HS-27A (cell line): ENCODE measurements at places on chromosomes 5 and 9.

- DNase-seq: no peak
These were observed at the start of gene IFNW1 for GRCh38 chr9:21141427-21141882. TSS of gene IFNW1 (minus strand) at chr9:21141832. CDS start at chr9:21141570, 262 bp downstream.

GRCh38 chr5:14147210-14147609 lies 4.1 kb downstream of the TRIO start:
- no peak for DNase-seq

DNA sequence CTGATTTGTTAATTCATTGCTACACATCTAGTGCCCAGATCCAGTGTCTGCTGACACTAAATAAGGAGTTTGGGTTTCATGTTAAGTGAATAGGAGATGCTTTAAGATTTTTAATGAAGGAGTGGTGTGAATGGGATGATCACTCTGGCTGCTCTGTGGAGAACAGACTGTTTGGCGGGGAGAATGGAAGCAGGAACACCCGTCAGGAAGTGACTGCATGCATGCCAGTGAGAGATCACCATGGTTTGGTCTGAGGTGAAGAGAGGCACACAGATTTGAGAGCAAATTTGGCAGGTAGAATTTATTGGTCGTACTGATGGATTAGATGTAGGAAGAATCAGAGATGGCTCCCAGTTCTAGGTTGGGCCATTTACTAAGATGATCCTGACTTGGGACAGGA lies 19.8 kb downstream of the ATP6V0E1 start:
- no peak for DNase-seq

- DNase-seq: no peak
These were observed 59.1 kb upstream of the HRH2 start for GRCh38 chr5:175598774-175599173.

DNA sequence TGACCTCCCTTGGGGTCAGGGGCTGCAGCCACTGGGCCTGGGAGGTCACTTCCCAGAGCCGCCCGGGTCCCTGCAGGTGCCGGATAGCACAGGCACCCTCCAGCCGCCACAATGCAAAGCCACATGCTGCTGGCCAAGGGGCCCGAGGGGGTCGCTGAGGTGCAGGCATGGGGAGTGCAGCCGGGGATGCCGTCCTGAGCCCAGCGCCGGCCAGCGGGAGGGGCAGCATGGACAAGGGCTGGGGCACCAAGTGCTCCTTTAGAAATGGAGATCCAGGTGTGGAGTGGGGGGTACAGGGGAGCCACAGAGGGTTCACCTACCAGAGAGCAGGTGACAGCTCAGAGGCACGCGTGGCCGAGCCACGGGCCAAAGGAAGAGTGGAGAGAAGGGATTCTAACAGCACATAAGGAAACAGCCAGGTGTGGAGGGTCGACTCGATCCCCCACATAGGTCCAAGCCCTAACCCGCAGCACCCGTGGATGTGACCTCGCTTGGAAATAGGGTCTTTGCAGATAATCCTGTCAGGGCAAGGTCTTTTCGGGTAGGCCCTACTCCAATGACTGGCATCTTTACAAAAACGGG lies 24.7 kb downstream of the ZDHHC11B start:
- no peak for DNase-seq

GRCh38 chr5:137847687-137848086 lies 20.0 kb upstream of the MYOT start:
- DNase-seq: no peak
